ENCODE measurements at places on chromosomes 12 and 14.
A peak's percentile ranks its signal among the peaks of the same experiment; 100 is the strongest.

- DNase-seq, result peak; percentile 56
Observed at GRCh38 chr12:92144631-92145480, 790 bp downstream of the BTG1 start.

DNA sequence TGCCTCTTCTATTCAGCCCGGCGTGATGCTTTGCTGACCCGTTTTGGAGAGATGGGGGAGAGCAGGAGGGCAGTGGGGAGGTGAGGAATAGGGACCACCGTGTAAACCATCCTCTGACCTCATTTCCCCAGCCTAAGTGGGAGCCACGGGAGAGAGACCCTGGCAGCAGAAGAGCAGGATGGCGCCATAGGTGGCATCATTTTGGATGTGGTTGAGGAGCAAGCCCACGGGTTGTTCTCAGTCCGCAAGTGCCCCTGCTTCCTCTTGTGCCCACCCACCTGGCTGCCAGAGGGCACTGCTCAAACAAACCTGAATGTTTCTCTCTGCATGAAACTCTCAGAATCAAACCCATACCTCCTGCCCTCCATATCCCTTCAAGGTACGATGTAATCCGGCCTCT lies 10.7 kb upstream of the UBC start:
- no peak for DNase-seq

- DNase-seq, result peak; percentile 81
Observed at GRCh38 chr14:96100161-96101064, 61.3 kb downstream of the C14orf132 start.

- peak; percentile 84 for DNase-seq
Observed at GRCh38 chr12:113422030-113422885, at the start of gene SDSL. SDSL (plus strand) TSS chr12:113422380; CDS start chr12:113427983, 5,603 bp downstream.

DNA sequence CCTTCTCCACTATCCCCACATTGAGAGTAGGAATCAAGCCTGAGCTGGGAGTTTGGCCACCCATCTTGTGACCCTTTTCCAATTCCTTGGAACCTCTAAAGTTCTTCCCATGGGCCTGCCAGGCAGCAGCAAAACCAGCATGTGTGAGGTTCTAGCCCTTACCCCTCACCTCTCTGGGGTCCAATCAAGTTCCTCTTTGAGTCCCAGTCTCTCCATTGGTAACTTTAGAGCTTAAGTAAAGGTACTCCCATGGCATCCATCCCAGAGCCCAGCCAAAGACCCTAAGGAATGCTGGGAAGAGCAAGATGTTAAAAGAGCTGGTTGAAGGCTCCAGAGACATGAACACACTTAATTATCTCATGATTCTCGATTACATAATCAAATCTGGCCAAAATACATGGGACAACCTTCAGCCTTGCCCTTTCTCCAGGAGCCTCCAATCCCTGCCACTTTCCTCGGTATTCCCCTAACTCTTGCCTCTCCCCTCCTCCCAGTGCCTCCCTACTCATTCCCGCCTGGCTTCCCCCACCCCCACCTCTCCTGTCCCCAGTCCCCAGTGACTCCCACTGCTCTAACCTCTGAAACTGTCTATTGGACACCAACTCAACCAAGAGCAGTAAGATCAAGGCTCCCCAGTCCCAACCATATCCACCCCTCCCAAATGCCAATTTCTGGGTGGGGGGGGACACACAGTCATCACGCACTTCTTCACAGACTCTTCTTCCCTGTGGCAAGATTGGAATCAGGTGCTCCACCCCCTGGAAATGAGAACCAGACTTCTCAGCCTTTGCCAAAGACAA lies 4.8 kb upstream of the TNS2 start:
- DNase-seq, result no peak

Data from fibroblast of skin of scalp (primary cell).